ENCODE measurements at places on chromosomes 11 and 22.
A peak's percentile ranks its signal among the peaks of the same experiment; 100 is the strongest.

GRCh38 chr11:92477686-92478085 lies 253.1 kb downstream of the FAT3 start:
- no peak for DNase-seq

DNA sequence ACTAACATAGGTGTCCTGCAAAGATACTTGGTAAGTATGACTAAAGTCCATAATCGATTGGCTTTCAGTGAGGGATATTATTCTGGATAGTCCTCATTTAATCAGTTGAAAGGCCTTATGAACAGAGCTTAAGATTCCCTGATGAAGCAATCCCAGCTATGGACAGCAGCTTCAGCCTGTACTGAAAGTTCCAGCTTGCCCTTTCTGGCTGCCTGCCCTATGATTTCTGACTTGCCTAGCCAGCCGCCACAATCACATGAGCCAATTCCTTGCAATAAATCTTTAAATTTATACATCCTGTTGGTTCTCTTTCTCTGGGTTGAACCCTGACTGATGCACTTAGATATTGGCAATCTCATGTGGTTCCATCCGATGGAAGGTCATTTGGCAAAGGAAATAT lies 759.0 kb upstream of the API5 start:
- DNase-seq: no peak

DNA sequence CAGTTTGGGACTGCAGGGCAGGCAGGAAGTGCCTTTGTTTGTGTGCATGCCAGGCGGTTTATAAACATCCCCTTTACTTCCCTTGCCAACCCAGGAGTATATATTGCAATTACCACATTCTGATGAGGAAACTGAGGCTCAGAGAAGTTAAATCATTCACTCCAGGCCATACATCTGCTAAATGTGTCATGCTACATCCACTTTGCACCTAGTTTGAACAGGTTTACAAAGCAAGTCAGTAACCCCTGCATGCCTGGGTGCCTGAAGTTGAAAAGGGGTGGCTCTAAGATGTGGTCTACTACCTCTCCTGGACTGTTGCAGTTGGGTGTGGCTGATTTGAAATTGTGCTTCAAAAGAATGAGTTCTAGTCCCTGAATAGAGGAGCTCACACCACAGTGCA lies 23.6 kb downstream of the FLI1 start:
- peak; percentile 76 for DNase-seq

- DNase-seq: no peak
Observed at GRCh38 chr11:44145011-44145775, 49.7 kb downstream of the EXT2 start.

DNA sequence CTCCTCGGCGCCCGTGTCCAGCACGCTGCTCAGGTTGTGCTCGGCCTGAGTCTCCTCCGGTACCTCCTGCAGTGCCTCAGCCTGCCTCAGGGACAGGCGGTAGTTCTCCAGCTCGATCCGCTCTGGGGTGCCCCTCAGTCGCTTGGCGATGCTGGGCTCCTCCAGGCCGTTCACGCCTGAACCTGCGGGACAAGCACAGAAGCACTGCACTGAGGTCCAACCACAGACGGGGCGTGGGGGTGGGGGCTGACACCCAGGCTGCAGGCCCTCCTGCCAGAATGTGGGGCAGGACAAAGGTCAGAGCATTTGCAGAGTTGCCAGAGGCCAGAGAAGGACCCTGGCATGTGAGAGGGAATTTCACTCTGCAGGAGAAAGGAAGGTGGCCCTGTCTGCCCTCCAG lies 67.6 kb upstream of the BID start:
- no peak for DNase-seq

- no peak for DNase-seq
Observed at GRCh38 chr22:33785283-33785968, 134.8 kb downstream of the LARGE1 start.

DNA sequence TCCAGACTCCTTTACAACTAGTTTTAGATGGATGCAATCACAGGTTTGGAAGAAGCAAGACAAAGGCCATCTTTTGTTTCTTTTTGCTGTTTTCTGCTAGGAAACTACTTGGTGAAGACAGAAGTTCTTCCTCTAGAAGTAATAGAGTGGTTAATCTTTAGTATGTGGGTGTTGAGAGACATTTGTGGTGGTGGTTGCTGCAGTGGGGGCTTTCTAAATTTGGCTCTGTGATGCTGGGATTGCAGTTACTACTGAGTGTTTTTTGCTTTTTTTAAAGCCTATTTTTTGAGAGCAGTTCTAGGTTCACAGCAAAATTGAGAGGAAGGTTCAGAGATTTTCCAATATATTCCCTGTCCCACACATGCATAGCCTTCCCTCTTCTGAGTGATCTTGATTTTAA lies 120.0 kb downstream of the AASDHPPT start:
- DNase-seq: no peak

GRCh38 chr11:108221371-108221770 lies 1.1 kb downstream of the NPAT start:
- peak; percentile 62 for DNase-seq

DNA sequence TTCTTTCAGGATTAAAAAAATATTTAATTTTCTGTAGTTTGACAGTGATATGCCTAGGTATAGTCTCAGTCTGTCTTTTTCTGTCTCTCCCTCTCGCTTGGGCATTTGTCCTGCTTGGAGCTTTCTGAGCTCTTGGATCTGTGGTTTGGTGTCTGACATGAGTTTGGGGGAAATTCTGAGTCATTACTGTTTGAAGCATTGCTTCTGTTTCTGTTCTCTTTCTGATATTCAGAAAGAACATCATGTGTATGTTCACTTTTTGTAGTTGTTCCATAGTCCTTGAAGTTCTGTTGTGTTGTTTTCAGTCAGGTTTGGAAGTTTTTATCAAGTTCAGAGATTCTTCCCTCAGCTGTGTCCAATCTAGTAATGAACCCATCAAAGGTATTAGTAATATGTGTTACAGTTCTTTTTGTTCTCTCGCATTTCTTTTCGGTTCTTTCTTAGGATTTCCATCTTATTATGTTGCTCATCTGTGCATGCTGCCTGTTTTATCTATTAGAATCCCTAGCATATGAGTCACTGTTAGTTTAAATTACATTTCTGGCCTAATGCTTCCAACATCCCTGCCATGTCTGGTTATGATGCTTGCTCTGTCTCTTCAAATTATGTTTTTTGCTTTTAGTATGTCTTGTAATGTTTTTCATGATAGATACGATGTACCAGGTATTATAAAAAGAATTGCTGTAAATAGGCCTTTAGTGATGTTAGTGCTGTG lies 48.4 kb downstream of the DDX10 start:
- no peak for DNase-seq

DNA sequence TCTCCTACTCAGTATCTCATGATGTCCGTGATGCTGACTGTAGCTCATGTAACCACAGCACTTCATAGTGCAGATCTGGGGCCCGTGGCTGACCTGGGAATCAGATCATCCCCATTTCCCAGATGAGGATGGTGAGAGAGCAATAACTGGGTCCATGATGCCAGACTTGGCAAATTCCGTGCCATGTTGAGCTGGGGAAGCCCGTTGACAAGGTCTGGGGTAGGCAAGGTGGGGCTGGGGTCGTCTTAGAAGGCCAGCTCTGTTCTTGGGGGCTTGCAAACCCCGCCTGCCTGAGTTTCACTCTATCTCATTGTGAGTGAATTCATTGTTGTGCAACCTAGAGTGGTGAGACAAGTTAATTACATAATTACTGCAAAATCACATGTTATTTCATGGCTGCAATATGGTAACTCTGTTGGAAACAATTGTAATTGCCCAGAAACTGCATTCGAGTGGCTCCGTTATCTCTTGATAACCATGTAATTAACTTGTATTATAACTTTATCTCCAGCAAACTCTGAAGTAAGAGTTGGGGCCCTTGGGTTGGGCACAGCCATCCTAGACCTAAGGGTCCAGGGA lies 41.7 kb downstream of the LMO1 start:
- no peak for DNase-seq

DNA sequence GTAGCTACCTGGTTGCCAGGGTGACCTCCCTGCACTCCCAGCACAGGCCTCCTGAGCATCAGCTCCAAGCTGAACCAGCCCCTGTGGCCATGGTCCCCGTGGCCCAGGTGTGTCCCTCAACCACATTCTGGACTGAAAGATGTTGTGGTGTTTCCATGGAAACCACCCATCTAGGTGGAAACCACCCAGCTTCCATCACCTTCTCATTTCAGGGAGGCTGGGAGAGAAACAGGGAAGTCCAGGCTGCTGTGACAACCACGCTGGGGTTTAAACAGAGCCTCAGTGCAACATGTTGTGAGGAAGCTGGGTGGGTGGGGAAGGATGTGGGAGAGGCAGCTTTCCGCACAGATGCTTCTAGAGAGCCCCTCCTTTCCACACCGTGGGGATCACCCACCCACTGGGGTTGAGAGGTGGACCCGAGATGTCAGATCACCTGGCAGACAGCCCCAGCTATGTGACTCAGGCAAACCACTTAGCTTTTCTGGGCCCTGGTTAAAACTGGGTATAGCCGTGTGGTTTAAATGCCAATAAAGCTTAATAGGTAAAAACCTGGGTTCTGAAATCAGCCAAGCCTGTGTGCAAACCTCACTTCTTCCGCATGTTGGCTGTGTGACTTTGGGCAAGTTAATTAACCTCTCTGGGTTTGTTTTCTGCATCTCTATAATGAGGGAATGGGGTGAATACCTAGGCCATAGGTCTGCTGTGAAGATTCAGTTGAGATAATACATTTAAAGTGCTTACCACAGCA lies 46.4 kb downstream of the CD82 start:
- peak; percentile 89 for DNase-seq

DNA sequence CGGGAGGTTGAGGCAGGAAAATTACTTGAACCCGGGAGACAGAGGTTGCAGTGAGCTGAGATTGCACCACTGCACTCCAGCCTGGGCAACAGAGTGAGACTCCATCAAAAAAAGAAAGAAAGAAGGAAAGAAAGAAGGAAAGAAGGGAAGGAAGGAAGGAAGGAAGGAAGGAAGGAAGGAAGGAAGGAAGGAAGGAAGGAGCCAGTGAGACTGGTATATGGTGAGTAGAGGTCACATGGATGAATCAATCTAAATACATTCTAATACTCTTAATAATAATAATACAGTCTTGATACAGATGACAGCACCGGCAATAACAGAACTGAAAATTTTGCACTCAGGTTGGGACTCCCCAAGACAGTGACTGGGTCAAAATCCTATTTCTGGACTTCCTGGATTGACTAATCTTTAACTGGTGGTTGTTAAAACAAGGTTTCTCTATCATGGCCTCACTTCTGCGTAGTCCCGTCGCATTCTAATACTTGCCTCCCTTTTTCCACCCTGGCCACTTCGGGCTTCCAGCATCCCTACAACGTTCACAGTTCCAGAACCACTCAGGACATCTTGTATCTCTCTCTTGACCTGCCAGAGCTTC lies 53.5 kb upstream of the EIF3M start:
- no peak for DNase-seq

DNA sequence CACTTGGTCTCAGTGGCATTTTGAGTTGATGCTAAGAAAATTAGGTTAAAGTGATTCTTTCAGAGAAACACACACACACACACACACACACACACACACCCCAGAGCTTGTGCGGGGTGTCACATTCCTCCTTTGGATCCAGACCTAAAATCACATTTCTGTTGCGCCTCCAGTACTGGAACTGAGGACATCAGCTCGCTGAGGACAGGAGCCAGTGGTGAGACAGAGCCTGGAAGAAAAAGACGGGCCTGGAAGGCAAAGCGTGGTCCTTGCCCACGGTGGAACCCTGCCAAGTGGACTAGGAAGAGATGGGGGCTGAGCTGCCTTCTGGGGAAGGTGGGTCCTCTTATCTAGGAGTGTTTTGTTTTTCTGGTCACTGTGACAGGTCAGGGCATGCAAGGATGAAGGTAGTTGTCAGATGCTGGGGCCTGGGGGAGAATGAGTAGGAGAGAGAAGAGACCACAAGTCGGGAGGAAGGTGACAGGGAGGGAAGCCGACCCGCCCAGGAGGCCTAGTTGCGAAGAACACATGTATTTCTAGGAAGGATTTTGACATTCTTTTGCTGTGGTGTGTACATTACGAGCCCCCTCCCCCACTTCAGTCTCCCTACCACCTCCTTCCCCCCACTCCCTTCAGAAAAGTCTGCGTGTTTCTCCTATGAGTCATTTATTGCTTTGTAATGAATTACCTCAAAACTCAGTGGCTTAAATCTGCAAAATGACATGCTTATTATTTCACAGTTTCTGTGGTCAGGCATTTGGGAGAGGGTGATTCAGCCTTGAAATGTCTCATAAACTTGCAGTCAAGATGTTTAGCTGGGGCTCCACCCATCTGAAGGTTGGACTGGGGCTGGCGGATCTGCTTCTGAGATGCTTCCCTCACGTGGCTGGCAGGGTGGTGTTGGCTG lies 4.8 kb upstream of the ELFN2 start:
- DNase-seq: no peak

DNA sequence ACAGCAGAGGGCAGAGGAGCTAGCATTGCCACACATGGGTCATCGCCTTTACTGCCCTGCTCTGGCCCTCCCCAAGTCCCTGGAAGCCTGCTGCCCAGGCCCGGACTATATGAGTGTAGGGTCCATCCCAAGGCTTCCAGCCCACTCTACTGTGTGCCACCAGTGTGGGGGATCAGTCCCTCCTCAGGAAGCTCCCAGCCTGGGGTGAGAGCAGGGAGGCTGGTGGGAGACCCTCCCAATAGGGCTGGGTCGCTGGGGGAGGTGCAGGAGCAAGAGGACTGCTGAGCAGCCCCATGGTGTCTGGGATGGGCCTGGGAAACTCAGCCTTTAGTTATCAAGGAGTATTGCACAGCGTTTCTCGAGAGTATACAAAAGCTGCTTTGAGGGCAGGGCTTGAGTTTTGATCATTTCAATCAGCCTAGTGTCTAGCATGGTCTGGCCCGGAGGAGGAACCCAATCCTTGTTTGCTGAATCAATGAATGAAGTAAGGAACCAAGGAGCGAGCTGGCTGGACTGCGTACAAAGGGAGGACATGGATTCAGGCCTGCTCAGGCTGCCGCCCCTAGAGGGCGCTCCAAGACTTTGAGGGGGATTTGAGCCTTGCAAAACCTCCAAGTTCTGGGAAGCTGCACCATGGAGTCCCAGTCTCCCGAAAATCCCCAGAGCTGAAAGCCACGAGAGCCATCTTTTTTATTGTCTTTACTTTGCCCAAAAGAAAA lies 89.0 kb upstream of the PARVA start:
- DNase-seq: peak; percentile 86

DNA sequence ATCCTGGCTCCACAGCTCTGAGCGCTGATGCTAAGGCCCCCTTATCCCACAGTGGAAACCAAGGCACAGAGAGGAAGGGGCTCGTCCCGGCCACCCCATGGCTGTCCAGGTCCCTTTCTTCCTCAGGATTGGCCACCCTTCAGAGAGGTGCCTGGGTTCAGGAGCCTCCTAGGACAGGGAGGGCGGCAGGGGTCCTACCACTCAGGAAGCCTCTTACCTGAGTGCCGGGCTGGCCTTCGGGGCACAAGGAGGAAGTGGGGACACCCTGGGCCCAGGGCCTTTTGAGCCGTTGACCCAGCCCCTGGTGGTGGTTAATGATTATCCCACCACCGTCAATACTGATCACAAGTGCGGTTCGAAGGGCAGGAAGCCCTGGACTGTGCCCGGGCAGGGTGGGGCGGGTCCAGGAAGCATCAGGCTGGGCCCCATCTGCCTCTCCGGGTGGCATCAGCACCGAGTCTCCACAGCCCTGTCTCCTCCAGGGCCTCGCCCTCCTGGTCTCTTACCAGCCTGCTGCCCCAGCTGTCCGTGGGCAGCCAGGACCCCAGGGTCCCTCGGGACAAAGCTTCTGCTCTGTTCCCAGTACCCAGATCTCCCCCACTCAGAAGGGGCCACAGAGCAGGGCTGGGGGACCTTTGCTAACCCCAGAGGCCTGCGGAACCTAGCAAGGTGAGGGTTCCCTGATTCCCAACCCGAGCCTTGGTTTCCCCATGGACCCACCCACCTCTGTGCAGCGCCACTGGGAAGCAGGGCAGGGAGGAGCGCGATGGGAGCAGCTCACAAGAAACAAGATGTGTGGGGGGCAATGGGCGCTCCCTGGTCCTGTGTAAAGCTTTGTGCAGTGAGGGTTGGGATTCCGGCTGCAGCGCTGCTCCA lies 15.0 kb upstream of the EHD1 start:
- no peak for DNase-seq

All from activated CD4-positive, alpha-beta T cell treated with anti-CD3 and anti-CD28 coated beads, Interleukin-2, amount 10 ng/mL, durations not matched to agents 24 days and 14 days (primary cell).